ENCODE measurements at places on chromosomes 2 and 18.
A peak's percentile ranks its signal among the peaks of the same experiment; 100 is the strongest.

DNA sequence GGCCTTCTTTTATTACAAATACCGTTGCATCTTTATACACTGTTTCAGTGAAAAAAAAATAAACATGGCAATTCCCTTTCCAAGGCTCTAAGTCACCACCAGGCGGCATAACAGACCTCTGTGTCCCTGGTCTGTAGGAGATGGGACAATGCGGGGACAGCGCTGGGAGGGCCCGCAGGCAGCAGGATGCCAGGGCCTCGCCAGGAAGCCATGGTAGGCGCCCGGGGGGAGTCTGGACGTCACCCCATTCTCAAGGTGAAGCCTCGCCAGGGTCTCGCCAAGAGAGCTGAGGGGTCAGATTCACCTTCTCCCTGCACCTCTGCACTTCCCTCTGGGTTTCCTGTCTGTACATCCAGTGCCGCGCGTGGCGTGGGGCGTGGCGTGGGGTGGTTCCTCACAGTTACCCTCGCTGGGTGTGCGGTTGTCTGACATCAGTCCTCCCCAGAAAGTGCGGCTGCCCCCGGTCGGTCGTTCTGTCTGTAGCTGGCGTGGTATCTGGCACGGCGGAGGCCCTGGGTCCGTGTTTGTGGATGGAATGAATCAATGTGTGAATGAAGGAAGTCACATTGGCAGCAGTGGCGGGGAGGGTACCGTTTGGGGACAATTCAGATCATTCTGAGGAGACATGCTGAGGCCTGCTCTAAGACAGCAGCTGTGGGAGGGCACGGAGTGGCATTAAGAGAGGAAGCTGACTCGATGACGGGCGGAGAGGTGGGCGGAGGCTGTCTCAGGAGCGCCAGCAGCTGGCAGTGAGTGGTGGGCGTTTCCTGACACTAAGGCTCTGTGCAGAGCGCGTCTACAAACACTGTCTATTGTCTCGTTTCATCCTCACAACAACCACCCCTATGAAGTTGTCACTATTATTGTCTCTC, 46.0 kb downstream of the LRRFIP1 start:
- no peak for DNase-seq

GRCh38 chr2:37829202-37829601, 95.9 kb upstream of the RMDN2 start:
- DNase-seq = peak; percentile 98

- DNase-seq = no peak
Measured at GRCh38 chr2:42754776-42755140, 9.2 kb downstream of the OXER1 start.

- no peak for DNase-seq
Measured at GRCh38 chr2:20633794-20634506, 16.9 kb downstream of the HS1BP3 start.

DNA sequence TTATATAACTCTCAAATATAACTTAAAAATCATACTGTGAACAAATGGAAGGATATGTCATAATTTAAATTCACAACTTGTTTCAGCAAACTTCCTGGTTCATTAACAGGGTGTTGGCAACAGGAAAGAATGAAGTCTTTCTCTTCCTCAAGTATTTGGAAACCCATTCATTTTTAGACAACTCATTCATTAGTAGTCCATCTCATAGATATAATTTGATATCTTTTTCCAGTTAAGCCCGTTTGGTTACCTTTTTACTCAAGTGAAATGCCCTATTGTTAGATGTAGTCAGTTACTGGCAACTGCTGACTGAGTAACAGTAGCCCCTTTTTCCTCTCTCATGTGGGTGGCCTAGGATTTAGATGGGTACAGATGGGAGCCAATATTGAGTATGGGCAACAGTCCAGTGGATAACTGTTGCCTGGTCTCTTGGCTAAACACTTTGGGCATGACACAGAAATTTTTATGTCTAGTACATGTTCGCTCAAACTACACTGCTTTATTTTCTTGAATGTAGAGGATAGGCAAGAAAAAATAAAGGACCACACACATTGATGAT, 4.6 kb upstream of the UGP2 start:
- DNase-seq = no peak

DNA sequence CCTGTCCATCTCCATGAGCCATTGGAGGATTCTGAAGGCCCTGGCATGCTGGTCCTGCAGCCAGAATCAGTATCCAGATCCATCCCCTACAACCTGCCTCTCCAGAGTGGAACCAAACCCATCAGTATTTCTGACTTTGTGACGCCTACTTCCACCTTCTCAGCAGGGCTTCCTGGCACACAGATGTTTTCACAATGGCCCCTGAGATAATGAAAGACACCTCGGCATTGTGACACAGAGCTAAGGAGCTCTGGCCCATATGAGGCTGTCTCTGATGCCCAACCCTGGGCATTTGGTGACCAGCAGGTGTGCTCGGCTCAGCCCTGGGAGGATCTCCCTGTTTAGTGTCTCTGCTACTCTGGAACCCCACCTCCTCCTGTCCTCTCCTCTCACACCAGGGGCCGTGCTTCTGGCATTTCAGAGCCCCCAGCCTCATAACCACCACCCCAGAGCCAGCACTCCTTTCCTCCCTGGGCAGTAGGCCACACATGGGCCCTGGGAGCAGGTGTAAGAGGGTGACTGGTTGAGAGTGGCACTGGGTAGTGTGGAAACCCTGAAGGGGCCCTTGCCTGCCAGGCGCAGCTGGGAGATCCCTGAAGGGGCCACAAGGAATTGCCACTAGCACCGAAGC, 38.2 kb downstream of the FOSL2 start:
- no peak for DNase-seq

DNA sequence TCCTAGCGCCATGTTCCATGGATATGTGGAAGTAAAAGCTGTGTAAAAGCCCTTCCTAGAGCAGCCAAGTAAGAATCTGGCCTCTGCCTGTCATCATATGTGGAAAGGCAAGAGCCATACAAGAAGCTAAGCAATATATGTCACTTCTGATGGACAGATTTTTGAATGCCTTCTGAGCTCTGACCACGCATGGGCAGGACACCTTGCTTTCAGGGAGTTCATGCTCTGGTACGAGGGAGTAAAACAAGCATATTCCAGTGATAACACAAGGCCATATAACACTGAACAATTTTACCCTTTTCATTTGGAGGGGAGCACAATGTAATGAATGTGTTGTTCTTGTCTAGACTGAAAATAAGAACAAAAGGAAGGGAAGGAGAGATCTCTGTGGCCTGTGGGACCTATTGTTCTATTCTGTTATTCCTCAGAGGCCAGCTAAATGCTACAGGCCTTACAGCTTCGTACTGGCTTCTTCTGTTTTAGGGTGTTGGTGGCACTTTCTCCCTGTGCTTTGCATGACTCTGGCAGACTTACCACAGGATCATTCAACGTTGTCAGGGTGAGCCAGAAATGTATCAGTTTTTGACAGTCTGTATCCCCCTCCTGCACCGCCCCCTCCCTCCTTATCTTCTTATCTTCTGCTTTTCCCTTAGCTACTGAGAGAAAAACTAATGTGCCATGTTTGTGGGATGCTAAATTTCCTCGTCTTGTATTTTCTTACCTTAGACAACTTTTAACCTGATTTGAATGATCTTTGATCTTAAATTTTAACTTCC, 99.5 kb downstream of the MAP4K4 start:
- DNase-seq = no peak

DNA sequence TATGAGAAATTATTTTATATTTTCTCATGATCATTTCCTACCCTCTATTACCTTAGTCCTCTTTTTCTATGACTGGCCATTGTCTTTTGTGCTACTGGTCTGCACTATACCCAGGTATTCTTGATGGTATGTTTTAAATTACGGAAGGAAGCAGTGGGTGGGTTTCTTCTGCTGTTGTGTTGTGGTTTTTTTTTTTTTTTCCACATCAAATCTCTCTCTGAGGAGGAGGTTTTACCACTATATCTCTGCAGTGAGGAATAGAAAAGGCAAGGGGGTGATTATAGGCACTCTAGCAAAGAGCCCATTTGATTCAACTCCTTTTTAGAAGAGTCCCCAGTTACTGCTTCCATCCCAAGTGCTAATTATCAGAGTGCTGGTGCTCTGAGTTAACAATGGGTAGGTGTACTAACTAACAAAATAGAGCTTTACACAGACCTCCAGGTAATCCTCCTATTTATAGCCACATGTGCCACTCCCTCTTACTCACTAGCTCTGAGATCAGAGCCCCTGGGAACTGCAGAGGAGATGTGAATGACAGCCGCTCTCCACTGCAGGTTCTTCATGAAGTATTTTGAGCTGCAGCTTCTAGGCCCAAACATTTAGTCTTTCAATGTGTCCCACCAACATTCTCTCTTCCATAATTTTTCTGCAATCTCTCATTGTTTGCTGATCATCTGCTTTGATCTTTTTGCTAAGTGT, 301.6 kb upstream of the GULP1 start:
- DNase-seq = no peak

DNA sequence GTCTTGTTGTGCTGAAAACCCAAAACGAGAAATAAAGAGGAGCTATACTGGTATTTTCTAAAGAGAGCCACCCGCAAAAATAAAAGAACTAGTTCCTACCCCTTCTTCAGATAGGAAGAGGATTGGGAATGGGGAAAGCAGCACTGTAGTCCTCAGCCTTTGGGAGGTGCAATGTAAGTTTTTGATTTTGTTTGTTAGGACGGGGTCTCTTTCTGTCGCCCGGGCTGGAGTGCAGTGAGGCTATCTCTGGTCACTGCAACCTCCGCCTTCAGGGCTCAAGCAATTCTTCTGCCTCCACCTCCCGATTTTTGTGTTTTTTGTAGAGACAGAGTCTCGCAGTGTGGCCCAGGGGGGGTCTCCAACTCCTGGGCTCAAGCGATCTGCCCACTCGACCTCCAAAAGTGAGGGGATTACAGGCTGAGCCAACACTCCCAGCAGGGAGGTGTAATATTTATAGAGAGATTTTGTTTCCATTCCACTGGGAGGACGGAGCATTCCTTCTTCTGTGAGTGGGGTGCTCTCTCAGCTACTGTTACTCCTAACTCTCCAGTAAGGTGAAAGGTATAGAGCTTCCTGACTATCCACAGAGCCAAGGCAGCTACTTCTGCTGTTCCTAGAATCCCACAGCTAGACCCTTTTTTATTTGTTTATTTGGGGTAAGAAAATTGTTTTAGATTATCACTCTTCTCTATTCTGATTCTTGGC, 13.1 kb upstream of the GULP1 start:
- DNase-seq = no peak

DNA sequence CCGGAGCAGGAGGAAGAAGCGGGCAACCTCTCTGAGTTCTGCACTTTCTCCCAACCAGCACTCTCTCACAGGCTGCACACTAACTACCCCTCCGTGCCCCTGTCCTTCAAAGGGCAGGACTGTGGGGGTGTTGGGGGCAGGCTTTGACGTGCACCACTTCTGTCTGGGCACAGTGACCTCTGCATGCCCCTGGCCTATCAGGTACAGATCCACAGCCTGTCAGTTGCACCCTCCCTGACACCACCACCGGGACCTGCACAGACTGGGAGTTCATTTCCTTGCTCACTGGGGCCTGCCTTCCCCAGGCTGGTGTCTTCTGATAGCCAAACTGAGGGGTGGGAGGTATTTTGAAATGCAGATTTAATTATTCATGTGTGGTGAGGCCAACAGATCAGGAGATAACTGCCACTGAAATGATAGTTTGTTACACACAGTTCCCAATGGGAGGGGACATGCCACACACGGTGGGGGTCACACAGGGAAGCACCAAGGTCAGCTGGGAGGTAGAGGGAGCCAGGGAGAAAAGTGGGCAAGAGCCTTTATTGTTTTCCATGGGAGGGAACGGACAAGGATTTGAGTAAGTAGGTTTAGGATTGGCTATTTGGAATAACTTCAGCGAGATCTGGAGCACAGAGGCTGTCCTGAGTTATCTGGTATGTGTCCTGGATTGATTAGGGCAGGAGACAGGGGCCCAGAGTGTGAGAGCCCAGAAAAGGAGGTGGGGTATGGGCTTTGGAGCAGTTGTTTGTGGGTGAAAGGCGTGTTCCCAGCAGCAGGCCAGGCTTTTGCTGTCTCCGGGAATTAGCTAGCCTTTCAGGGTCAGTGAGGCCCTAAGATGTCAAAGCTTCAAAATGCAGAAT, 251.6 kb downstream of the AFF3 start:
- no peak for DNase-seq

GRCh38 chr2:202015471-202015870, 18.2 kb upstream of the FZD7 start:
- no peak for DNase-seq

DNA sequence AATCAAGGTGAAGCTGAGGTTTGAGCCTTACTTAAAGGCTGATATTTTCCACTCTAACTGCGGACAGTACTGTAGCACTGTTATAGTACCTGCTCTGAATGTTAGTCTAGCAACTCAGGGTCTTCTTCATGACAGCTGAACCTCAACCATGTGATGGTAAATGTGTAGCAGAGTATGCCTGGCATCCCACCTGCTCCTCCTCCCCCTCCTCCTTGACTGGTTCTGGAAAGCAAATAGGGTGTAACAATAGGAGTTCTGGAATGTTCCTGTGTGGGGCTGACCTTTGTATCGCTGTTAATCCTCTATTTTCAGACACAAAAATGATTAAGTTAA, 447 bp upstream of the CCL20 start:
- no peak for DNase-seq

GRCh38 chr2:211928201-211928600, 610.4 kb downstream of the ERBB4 start:
- DNase-seq = no peak

- no peak for DNase-seq
Measured at GRCh38 chr18:41767960-41768359, 187.1 kb upstream of the PIK3C3 start.
